ENCODE measurements at places on chromosomes 7 and 10. TPM values are rescaled to one million over a fixed set of nuclear protein-coding genes. Genes with fewer than 3 reads are reported as not detected.

DNA sequence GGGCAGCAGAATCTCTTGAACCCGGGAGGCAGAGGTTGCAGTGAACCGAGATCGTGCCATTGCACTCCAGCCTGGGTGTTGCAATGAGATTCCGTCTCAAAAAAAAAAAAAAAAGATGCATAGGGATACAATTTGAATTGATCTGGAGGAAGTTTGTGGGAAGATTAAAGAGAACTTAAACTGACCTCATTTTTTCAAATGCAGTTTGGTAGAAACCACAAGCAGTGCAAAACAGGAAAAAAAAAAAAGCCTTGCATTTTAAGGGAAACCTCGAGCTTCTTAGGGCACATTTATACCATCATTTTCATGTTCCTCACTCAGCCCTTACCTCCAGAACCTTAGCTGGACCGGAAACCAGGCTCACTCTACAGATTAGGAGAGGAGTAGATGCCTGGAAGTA is 2.8 kb downstream of the KCTD7 start:
- H3K36me3 ChIP-seq = no peaks in the 10 kb centered on the region
- no peak overlapping the region for H3K4me3 ChIP-seq
- H3K27me3 ChIP-seq = no peaks in the 10 kb centered on the region
- H3K27ac ChIP-seq = no peak overlapping the region

GRCh38 chr7:39606352-39606751 is 17.0 kb upstream of the RALA start:
- H3K27me3 ChIP-seq = no peaks in the 10 kb centered on the region
- H3K27ac ChIP-seq = no peak overlapping the region
- no peaks in the 10 kb centered on the region for H3K4me1 ChIP-seq
- DNase-seq = no peak
- no peak overlapping the region for H3K4me3 ChIP-seq

The PILRA gene
- 2.2 TPM for total RNA-seq

The SLC26A3 gene
- total RNA-seq = 18.1 TPM

The C7orf57 gene
- 0.43 TPM for total RNA-seq

- no peak overlapping the region for H3K27ac ChIP-seq
- no peaks in the 10 kb centered on the region for H3K27me3 ChIP-seq
- no peak for DNase-seq
- H3K36me3 ChIP-seq = no peaks in the 10 kb centered on the region
Measured at GRCh38 chr7:646951-647350, 79.5 kb upstream of the DNAAF5 start.

GRCh38 chr10:131842351-131843088 is 58.3 kb upstream of the PPP2R2D start:
- H3K27me3 ChIP-seq = no peaks in the 10 kb centered on the region
- no peaks in the 10 kb centered on the region for H3K4me1 ChIP-seq
- H3K36me3 ChIP-seq = no peaks in the 10 kb centered on the region

DNA sequence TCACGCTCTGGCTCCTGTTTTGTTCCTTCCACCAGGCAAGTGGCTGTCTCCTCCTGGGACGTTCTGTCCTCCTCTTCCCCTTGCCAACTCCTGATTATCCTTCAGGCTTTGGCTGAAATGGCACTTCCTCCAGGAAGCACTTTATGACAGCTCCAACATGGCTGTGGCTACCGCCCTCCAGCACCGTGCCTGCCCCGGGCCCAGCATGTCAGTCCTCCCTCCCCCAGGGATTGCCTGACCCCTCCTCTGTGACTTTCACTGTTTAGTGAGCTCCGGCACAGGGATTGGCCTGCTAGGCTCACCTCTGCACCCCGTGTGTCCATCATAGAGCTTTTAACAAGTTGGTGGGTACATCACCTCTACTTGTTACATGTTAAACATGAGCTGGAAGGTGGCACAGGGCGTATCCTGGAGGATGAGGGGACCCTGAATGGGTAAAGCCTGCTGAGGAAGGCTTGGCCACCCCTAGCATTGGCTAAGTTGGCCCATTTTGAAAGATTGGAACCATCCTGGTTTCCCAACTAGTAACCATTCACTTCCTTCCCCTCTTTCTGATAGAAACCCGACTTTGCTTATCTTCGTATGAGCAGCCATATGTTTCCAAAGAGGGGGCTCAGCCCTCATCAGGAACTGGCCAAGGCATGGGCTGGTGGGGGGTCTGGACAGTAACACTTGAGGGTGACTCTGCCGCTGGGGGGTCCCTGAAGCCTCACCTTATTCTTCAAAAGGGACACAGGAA is 10.5 kb upstream of the ADAMTS14 start:
- no peaks in the 10 kb centered on the region for H3K36me3 ChIP-seq
- no peak for DNase-seq
- H3K27ac ChIP-seq = peak overlapping the region; percentile 89
- H3K4me3 ChIP-seq = no peak overlapping the region
- H3K27me3 ChIP-seq = no peaks in the 10 kb centered on the region
- H3K4me1 ChIP-seq = peaks cover 11% of the 10 kb centered on the region

DNA sequence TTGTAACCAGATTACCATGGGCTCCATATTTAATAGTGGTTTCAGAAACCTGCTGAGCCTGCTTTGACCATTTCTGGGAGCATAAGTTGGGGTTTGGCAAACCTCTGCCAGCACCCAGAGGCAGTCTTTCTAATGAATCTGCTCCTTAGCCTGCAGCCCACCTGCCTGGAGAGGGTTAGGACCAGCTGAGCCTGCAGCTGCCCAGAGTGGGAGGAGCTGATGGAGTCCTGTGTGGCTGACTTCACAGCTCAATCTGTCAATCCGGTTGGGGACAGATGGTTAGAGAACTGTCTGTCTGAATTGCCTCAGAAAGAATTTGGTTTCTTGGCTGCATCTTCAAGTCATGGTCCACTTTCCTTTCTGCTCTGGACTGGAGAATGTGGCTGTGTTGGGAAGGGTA is 444.6 kb downstream of the NRG3 start:
- no peaks in the 10 kb centered on the region for H3K4me1 ChIP-seq
- no peak overlapping the region for H3K27ac ChIP-seq
- no peaks in the 10 kb centered on the region for H3K27me3 ChIP-seq
- no peak for DNase-seq
- no peak overlapping the region for H3K4me3 ChIP-seq

- no peaks in the 10 kb centered on the region for H3K27me3 ChIP-seq
- no peak overlapping the region for H3K27ac ChIP-seq
- H3K4me3 ChIP-seq = no peak overlapping the region
- H3K36me3 ChIP-seq = no peaks in the 10 kb centered on the region
- DNase-seq = no peak
- H3K4me1 ChIP-seq = no peaks in the 10 kb centered on the region
Measured at GRCh38 chr10:128062331-128062880, 63.8 kb downstream of the MKI67 start.

- DNase-seq = no peak
- no peak overlapping the region for H3K27ac ChIP-seq
- no peaks in the 10 kb centered on the region for H3K27me3 ChIP-seq
- no peak overlapping the region for H3K4me3 ChIP-seq
Measured at GRCh38 chr10:60262647-60263126, 127.0 kb downstream of the ANK3 start.

The UPK3BL1 gene
- total RNA-seq = 31.7 TPM

- peaks cover 9% of the 10 kb centered on the region for H3K4me1 ChIP-seq
- H3K4me3 ChIP-seq = no peak overlapping the region
- no peak overlapping the region for H3K27ac ChIP-seq
Measured at GRCh38 chr7:3243256-3243655, 57.8 kb upstream of the SDK1 start.

GRCh38 chr10:95343573-95343972 is 52.8 kb upstream of the PDLIM1 start:
- H3K4me1 ChIP-seq = peaks cover 11% of the 10 kb centered on the region
- no peaks in the 10 kb centered on the region for H3K36me3 ChIP-seq
- H3K4me3 ChIP-seq = no peak overlapping the region

DNA sequence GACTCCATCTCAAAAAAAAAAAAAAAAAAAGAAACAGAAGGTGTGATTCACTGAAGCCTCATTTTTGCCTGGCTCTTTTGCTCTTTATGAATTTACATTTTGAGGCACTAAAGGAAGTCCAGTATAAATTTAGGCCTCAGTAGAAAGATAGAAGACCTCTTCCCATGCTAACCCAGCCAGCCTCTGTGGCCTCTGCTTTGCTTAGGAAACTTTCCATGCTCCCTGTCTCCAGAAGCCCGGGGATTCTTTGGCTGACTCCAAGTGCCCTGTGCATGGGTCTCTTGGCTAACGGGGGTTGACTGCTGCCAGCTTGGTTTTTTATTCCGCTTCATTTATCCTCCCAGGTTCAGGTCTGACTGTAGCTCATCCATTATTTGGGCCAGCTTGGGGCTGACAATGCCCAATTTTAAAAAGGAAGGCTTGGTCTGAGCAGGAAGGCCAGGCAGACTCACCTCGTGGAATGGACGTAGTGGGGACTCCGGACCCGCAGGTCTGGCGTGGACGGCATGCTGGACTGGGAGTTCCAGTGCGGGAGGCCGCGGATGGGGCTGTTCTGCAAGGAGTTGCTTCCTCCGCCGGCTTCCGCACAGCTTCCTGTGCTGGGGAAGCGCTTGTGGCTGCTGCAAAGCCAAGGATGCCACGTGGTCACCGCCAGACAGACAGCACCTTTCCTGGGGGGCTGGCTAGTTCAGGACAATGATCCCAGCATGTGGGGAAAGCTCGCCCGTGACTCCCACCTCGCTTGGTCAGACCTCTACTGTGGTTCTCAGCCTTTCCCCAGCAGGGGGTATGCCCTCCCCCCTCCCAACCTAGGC is 72.3 kb downstream of the PRPF18 start:
- no peak for DNase-seq
- no peaks in the 10 kb centered on the region for H3K27me3 ChIP-seq
- no peaks in the 10 kb centered on the region for H3K36me3 ChIP-seq
- H3K4me3 ChIP-seq = no peak overlapping the region
- no peak overlapping the region for H3K27ac ChIP-seq

The ADAM22 gene
- total RNA-seq = 10.3 TPM

DNA sequence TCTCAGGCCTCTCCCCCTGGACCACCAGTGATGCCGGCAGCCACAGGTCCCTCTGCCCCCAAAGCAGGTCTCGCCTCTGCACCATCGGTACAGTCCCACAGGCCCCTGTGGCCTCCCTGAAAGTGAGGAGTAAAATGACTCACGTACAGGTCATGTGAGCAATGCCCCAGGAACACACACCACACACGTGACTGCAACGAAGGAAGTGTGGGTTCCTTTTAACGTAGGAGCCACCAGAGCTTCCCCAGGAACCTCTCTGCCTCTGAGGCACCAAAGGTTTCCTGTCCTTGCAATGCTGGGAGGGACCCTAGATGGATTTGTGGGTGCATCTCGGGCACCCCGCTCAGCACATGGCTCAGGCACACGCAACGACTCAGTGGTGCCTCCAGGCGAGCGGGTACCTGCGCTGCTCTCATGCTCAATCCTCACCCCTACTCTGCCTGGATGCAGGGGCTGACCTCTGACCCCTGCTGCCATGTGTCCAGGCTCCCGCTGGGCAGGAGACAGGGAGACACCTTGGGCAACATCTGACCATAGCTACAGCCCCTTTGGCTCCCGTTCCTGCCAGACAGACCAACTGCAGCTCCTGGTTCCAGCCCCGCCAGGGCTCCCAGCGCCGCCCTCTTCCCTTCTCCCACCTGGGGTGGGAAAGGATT is 120.7 kb downstream of the PRKAG2 start:
- H3K4me3 ChIP-seq = no peak overlapping the region
- no peaks in the 10 kb centered on the region for H3K36me3 ChIP-seq
- H3K4me1 ChIP-seq = peaks cover 15% of the 10 kb centered on the region
- H3K27ac ChIP-seq = no peak overlapping the region
- DNase-seq = no peak

The NPY gene
- total RNA-seq = 6.3 TPM

DNA sequence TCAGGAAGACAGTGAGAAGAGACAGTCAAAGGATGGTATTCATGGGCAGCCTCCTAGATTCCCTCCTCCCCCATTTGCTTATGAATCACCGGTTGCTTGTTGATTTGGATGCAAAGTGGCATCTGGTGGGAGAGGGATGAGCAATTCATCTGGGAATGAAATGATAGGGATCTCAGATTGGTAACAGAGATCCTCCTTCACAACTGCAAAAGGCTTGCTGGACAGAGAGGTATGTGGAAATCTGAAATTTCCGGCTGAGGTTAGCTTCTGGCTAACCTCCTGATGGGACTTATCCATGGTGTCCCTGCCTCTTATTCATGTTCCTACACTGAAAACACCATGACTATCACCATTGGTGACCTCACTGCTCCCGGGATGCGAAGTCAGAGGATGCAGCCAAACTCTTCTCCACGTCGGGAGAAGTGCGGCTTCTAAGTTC is 48.4 kb upstream of the PODXL start:
- no peak overlapping the region for H3K27ac ChIP-seq
- no peak for DNase-seq
- H3K27me3 ChIP-seq = no peaks in the 10 kb centered on the region
- H3K36me3 ChIP-seq = no peaks in the 10 kb centered on the region
- no peak overlapping the region for H3K4me3 ChIP-seq

GRCh38 chr7:72441791-72442190 is 29.7 kb upstream of the CALN1 start:
- no peaks in the 10 kb centered on the region for H3K36me3 ChIP-seq
- H3K27me3 ChIP-seq = peaks cover 16% of the 10 kb centered on the region
- no peak overlapping the region for H3K27ac ChIP-seq

DNA sequence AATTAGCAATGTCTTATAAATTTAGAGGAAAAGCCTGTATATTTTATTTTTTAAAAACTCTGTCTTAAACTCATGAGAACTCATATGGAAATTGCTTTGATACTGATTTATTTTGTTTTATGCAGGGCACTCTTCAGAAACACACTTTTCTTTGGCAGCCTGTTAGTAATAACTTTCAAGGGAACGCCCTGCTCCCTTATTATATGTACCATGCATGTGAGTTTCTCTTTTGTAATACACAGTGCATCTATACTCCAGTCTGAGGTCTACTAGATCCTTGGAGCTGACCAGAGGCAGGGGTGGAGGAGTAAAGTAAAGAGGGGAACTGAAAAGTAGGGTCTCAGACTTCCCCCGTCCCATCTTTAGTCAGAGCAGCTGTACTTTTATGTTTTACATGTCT is 40.2 kb downstream of the GPR85 start:
- H3K27me3 ChIP-seq = no peaks in the 10 kb centered on the region
- no peak for DNase-seq
- no peaks in the 10 kb centered on the region for H3K4me1 ChIP-seq
- H3K4me3 ChIP-seq = no peak overlapping the region
- H3K27ac ChIP-seq = no peak overlapping the region

GRCh38 chr10:50063100-50063499 is 4.7 kb upstream of the WASHC2A start:
- H3K27ac ChIP-seq = no peak overlapping the region
- H3K4me1 ChIP-seq = no peaks in the 10 kb centered on the region
- no peak for DNase-seq
- no peak overlapping the region for H3K4me3 ChIP-seq

DNA sequence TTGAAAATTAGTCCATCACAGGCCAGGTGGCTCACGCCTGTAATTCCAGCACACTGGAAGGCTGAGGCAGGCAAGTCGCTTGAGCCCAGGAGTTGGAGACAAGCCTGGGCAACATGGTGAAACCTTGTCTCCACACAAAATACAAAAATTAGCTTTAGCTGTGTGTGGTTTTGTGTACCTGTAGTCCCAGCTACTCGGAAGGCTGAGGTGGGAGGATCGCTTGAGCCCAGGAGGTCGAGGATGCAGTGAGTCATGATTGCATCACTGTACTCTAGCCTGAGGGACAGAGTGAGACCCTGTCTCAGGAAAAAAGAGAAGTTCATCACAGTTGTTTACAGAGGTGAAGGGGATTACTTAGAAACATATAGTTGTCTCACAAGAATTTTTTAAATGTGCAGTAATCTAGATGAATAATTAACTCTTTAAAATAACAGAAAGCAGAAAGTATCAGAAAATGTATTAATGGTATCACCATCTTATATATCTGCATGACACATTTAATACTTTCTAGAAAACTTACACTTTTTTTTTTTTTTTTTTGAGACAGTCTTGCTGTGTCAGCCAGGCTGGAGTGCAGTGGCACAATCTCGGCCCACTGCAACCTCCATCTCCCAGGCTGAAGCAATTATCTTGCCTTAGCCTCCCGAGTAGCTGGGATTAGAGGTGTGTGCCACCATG is 8.9 kb downstream of the LCOR start:
- H3K4me1 ChIP-seq = peaks cover 10% of the 10 kb centered on the region
- H3K4me3 ChIP-seq = no peak overlapping the region
- DNase-seq = peak; percentile 41

All from hepatocyte (in vitro differentiated cells).